ENCODE measurements at places on chromosomes 16 and 17. TPM values are rescaled to one million over a fixed set of nuclear protein-coding genes. Genes with fewer than 3 reads are reported as not detected.

DNA sequence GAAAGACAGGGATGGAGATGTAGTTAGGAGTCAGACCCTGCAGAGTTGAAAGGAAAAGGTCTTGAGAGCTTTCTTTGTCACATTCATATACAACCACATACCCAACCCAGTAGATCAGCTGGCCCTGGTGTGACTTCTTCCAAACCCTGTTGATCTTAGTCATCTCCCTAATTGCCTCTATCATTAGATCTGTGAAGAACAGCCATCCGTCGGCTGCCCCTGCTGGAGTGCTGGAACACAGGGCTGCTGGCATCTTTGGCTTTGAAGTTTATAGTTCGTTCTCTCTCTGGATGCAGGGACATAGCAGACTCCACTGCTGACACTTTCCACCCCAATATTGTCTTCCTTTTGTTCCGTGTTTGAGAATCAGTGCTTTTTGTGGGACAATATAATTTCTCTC is 10.4 kb upstream of the SMG8 start:
- DNase-seq, result no peak

Gene RHBDL3
- 0.04 TPM for total RNA-seq

- no peak for DNase-seq
Measured at GRCh38 chr17:62995377-62995885, 29.4 kb downstream of the TANC2 start.

- DNase-seq, result no peak
Measured at GRCh38 chr17:507441-507840, 154.8 kb upstream of the RPH3AL start.

GRCh38 chr16:13808102-13808501 is 111.9 kb upstream of the ERCC4 start:
- no peak for DNase-seq

Gene OR1F1
- total RNA-seq, result not detected

Gene PPL
- total RNA-seq, result 6.9 TPM

Gene CNGB1
- not detected for total RNA-seq

Gene NEURL4
- total RNA-seq, result 7.3 TPM

DNA sequence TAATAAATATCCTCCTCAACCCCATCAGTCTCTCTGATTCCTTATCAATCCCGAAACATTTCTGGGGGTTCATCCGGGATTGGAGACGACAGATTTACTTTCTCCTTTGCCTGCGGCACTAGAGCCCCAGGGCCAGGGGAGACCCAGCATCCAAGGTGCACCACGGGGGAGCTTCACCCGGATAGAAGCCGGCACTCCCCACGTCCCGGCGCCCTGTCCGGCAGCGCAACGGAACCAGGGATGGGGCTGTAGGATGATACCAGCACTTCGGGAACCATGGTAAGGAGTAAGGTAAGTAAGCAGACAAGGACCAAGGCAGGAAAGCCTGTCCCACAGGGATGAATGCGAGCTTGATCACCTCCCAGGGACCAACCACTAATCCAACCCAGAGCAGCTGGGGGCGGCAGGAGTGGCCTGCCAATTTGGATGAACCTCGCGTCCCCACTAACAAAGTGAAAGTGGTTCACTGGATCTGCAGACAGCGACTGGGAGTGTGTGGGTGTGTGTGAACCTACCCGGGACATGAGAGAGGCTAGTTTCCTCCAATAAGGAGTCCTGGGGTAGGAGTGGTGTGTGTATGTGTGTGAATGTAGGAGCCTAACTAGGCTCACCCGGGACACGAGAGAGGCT is 11.9 kb downstream of the POLR3K start:
- DNase-seq, result no peak

- DNase-seq, result no peak
Measured at GRCh38 chr17:38925263-38925995, at the start of gene LASP1NB. Gene LASP1NB, plus strand, starts transcription at chr17:38925614.

DNA sequence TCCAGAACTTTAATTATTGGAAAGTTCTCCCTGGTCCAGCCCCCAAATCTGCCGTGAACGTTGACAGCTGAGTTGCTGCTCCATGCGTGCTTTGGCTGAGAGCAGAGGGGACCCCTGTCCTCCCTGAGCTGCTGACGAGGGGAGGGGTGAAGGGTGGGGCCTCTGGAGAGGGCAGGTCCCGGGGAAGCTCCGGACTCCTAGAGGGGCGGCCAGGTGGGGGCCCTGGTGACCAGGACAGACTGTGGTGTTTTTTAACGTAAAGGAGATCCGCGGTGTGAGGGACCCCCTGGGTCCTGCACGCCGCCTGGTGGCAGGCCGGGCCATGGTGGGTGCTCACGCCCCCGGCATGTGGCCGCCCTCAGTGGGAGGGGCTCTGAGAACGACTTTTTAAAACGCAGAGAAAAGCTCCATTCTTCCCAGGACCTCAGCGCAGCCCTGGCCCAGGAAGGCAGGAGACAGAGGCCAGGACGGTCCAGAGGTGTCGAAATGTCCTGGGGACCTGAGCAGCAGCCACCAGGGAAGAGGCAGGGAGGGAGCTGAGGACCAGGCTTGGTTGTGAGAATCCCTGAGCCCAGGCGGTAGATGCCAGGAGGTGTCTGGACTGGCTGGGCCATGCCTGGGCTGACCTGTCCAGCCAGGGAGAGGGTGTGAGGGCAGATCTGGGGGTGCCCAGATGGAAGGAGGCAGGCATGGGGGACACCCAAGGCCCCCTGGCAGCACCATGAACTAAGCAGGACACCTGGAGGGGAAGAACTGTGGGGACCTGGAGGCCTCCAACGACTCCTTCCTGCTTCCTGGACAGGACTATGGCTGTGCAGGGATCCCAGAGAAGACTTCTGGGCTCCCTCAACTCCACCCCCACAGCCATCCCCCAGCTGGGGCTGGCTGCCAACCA is at the start of gene MC1R:
MC1R (plus strand) TSS at position 410 of the 895 bp plus-strand sequence; CDS start at position 807, 397 bp downstream.
- no peak for DNase-seq

DNA sequence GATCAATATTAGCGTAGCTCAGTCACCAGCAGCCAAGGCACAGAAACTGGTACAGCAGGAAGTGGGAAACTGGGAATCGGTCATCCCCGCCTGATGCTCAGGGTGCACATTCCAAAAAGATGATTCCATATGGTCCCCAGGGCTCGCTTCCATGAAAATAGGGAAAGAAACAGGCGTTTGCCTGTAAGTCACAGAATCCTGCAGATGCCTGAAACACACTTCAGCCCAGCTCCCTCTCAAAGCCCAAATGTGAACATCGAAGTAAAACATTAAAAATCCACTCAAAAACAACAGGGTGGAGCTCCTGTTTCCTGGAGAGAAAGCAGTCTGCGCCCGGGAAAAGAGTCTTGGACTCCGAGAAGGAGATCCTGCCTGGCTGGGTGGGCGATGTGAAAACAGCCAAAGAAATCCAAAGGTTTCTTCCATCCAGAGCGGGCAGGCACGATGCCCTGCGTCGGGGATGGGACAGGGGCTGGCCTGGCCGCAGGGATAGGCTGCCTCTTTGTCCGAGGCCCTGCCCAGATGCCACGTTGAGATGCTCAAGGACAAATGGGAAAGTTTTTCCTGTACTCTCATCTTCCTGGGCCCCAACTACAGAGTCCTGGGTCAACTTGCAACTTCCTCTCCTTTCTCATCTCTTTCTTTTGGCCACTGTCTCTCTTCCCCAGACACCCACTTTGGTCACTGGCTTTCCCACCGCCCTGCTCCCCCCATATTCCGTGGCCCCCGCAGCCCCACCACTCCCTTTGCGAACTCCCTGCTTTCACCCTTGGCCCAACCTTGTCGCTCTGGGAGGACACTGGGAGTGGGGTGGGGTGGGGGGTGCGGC is 743 bp downstream of the WIPI1 start:
- DNase-seq, result peak; percentile 79

DNA sequence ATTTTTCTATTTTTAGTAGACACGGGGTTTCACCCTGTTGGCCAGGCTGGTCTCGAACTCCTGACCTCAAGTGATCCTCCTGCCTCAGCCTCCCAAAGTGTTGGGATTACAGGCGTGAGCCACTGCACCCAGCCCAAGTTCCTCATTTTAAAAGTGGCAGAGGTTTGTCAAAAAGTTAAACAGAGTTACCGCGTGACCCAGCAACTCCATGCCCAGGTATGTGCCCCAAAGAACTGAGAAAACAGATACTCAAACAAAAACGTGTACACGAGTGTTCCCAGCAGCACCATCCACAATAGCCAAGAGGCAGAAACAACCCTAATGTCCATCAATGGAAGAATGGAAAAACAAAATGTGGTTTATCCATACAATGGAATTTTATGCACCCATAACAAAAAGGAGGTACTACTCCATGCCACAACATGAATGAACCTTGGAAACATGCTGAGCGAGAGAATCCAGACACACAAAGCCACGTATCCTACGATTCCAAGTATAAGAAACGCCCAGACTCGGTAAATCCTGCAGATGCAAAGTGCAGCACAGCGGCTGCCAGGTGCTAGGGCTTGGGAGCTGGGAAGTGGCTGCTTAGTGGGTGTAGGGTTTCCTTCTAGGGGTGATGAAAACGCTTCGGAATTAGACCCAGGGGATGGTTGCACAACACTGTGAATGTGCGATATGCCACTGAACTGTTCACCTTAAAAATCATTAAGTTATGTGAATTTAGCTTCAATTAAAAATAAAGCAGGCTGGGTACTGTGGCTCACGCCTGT is 24.8 kb downstream of the ADCY9 start:
- DNase-seq, result peak; percentile 44

GRCh38 chr17:10612957-10613744 is 44.0 kb downstream of the MYH3 start:
- no peak for DNase-seq

GRCh38 chr17:34852614-34853013 is 108.6 kb downstream of the CCT6B start:
- no peak for DNase-seq

Gene MAF
- total RNA-seq, result 20.0 TPM

- no peak for DNase-seq
Measured at GRCh38 chr16:68436581-68436980, 11.7 kb downstream of the SMPD3 start.

- no peak for DNase-seq
Measured at GRCh38 chr16:89704281-89704680, 2.8 kb upstream of the SPATA2L start.

DNA sequence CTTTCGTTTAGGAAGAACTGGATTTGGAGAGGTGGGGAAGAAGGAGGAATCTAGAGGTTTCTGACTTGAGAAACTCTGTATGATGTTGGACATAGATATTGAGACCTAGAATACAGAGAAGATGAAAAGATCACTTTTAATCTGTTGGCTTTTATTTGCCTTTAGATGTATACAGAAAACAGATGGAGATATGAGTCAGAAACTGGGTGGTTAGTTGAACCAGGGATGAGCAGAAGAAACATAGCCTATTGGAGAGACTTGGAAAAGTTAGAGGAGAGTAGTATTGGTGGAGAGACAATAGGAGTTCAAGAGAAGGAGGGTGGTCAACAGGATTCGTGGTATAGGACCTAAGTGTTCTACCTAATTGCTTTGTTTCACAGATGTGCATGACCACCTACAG is 5.1 kb downstream of the PHAF1 start:
- no peak for DNase-seq

DNA sequence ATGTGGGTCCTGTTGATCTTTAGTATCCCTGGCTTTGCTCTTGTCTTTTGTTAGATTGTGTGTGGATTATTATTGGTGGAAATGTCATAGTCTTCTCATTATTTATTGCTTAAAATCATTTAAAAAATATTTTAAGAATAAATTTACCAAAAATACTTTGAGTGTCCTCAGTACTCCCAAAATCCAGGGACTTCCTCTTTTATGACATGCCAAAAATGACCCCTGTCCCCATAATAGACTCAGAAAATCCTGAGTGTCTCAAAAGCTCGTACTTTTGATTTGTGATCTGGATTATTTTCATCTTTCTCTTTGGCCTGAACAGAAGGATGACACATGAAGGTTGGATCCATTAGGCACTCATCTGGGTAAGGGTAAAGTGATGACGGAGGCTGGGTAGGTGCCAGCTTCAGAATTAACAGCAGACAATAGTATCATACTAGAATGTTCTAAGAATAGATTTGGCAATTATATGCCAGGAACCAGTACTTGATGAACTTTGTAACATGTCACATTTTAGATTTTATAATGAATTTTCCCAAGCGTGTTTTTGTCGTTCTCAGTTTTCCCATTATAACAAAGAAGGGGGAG is 602.2 kb upstream of the CDH8 start:
- no peak for DNase-seq

DNA sequence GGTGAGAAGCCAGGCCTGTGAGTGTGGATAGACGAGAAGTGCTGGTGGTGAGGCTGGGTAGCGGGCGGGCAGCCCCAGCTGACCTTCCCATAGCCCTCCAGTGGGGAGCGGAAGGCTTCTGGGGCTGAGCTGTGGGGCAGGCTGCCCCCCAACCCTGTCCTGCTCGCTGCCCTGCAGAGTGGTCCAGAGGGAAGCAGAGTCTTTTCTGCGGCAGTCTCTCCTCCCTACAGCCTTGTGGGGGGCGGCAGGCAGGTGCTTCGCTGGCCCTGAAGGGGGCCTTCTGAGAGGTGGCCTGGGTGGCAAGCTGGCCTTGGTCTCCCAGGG is 3.7 kb downstream of the NLGN2 start:
- DNase-seq, result no peak

Gene P2RX5
- 0.31 TPM for total RNA-seq

DNA sequence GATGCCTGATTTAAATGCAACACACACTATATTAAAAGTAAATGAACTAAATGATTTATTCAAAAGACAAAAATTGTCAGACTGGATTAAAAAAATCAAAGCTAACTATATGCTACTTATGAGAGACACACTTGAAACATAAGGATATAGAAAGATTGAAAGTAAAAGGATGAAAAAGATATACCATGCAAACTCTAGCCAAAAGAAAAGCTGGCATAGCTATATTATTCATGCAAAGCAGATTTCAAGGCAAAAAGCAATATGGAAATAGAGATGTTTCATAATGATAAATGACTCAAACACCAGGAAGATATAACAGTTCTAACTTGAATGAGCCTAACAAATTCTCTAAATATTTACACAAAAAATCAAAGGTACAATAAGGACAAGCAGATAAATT is 149.2 kb downstream of the MYO1D start:
- no peak for DNase-seq

GRCh38 chr17:75601057-75601987 is 13.7 kb downstream of the MYO15B start:
- DNase-seq, result no peak

- peak; percentile 42 for DNase-seq
Measured at GRCh38 chr17:75457047-75457654, 716 bp downstream of the TMEM94 start.

DNA sequence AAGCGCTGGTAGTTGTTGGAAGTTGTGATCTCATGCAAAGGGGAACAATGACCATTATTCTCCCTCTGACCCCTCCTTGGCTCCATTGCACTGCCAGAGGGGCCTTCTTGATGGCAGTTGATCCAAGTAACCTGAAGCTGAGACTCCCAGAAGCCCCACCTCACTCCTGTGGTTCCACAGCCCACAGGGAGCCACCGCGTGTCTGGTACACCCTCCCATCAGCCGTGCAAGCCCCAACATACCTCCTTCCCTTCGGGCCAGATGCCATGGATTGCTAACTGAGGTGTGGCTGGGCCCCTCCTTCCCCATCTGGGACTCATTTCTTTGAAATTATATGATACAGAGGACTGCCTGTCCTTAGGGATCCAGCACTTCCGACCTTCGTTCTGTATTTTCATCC is 17.8 kb downstream of the SAP30BP start:
- DNase-seq, result no peak

Gene CAPNS2
- not detected for total RNA-seq

- no peak for DNase-seq
Measured at GRCh38 chr16:4420505-4421105, 4.2 kb upstream of the CORO7 start.

- DNase-seq, result peak; percentile 85
Measured at GRCh38 chr17:7021993-7022778, 664 bp upstream of the BCL6B start.

Gene DNAH17
- not detected for total RNA-seq

Gene FOXN1
- total RNA-seq, result not detected

Measured in right lobe of liver (tissue), 6 donors.